ENCODE measurements at places on chromosomes 11 and 22.

DNA sequence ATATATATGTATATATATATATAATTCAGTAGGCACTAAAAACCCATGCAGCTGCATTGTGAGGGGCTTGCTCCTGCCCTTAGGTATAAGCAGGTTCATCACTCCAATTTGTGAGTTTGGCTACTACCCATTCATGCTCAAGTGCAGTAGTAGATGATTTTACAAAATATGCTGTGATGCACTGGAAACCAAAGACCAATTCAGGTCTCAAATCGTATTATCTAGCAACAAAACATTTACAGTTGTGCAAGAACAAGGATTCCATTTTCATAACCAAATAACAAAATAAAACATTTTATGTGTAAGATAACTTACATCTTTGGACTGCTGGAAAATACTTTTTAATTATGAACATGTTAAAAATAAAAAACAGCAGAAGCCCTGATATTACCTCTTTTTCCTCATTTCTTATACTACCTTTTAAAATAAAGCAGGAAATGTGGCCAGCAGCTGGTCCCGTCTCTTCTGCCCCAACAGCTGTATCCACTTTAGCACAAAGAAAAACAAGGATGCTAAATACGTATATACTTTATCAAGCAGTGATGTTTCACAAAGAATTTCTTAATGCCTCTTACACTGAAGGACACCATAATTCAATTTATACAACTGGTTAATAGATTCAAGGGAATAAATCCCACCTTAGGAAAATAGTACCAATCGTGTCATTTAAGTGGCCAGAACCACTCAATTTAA lies 2.8 kb downstream of the CREBZF start:
- no peak for DNase-seq

DNA sequence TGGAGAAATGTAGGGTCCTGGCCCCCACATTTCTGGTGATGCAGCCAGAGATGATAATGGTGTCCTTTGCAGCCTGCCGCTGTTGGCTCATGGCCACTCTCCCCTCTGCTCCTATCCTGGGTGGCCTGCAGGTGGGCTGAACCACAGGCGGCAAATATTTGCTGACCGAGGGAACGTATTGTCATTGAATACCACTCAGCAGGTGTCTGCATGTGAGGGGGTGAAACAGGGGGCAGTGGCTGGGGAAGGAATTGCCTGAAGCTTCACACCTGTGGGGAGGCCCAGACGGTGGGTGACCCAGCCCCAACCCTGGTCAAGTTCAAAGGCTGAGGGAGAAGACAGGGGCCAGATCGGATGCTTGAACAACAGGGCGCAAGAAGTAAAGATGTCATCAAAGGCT lies 73.3 kb upstream of the WNT11 start:
- no peak for DNase-seq

GRCh38 chr11:94721565-94722292 lies 46.4 kb upstream of the AMOTL1 start:
- no peak for DNase-seq

GRCh38 chr11:45921561-45922424 lies 663 bp upstream of the LARGE2 start:
- no peak for DNase-seq

DNA sequence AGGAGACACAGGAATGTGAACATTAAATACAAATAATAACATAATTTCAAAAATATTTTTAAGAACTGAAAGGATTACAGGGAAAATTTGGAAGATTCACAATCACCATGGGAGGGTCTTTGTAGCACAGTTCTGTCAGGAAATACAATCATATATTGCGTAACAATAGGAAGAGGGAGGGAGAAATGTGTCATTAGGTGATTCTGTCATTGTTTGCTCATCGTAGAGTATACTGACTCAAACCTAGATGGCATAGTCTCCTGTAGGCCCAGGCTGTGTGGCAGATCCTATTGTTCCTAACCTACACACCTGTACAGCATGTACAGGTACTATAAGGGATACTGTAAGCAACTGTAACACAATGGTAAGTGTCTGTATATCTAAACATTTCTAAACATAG lies 330.4 kb downstream of the BRD1 start:
- no peak for DNase-seq

DNA sequence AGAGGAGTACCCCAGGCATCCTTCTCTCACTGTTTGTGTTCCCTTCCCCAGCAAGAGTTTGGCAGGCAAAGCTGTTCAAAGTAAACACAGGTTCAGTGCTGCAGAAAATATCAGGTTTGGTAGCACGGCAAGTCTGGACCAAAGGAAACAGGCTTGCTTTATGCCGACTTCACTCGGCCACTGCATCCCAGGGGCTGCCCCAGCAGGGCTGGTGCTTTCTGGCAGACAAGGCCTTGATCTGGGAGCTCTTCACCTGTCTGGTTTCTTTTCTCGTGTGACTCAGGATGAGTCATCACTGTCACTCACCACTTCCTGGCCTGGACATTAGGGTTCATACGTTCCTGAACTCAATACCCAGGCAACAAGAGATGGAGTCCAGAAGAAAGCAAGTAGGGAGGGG lies 52.6 kb upstream of the NAV2 start:
- peak; percentile 2 for DNase-seq

- no peak for DNase-seq
Measured at GRCh38 chr11:133903056-133903455, 53.7 kb downstream of the IGSF9B start.

- no peak for DNase-seq
Measured at GRCh38 chr11:131867457-131868257, 497.2 kb downstream of the NTM start.

- DNase-seq = no peak
Measured at GRCh38 chr11:44082645-44083044, 12.8 kb upstream of the EXT2 start.

GRCh38 chr11:2689651-2690575 lies 9.9 kb downstream of the KCNQ1OT1 start:
- no peak for DNase-seq

- no peak for DNase-seq
Measured at GRCh38 chr11:223026-223789, 12.9 kb downstream of the SIRT3 start.

- DNase-seq = no peak
Measured at GRCh38 chr22:28927630-28928029, 44.3 kb downstream of the ZNRF3 start.

DNA sequence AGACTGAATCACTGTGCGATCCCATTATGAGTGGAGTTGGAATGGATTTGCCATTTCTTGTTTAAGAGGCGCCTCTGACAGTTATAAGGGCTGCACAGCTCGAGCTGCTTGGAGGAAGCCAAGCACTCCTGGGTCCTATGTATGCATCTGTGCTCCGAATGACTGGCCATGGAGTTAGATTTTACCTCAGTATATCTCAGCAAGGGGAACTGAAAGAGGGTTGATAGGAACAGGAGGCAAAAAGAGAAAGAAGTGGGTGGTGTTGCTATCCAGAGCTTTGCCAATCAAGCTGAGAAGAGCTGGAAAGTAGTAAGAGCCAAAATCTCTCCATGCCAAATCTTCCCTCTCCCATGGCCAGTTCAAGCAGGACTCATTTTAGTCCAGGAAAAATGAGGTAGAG lies 632.0 kb upstream of the KIRREL3 start:
- no peak for DNase-seq

- no peak for DNase-seq
Measured at GRCh38 chr11:47152126-47152952, 24.3 kb downstream of the ARFGAP2 start.

- no peak for DNase-seq
Measured at GRCh38 chr11:67631411-67631810, 1.7 kb upstream of the NUDT8 start.

GRCh38 chr22:35197071-35197470 lies 60.2 kb upstream of the HMGXB4 start:
- DNase-seq = no peak

DNA sequence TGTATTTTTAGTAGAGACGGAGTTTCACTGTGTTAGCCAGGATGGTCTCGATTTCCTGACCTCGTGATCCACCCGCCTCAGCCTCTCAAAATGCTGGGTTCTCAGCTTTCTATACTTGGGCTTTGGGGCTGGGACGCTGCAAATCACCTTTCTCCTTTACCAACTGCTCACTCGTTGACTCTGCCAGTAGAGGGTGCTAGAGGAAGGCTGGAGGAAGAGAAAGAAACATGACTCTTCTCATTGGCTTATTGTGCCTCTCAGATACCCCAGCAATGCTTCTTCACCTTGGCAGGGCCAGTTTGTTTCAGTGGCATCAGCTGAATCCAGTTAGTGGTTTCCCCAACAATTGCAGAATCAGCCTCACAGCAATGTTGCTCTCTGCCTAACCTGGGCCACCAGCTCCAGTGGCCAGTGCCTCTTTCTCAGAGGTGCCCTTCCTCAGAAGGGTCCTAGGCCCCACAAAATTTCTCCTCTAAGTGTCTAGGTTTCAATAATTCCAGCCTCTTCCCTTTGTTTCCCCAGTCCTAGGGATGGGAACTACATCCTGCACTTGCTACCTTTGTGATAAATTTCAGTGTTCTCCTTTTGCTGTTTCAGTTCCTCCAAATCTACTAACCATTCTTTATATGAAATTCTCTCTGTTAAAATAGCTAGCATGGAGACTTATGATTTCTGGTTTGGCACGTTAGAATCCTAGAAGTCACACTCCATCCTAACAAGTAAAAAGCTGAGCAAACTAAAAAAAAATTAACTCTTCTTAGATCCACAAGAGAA lies 71.5 kb upstream of the VSTM5 start:
- no peak for DNase-seq

DNA sequence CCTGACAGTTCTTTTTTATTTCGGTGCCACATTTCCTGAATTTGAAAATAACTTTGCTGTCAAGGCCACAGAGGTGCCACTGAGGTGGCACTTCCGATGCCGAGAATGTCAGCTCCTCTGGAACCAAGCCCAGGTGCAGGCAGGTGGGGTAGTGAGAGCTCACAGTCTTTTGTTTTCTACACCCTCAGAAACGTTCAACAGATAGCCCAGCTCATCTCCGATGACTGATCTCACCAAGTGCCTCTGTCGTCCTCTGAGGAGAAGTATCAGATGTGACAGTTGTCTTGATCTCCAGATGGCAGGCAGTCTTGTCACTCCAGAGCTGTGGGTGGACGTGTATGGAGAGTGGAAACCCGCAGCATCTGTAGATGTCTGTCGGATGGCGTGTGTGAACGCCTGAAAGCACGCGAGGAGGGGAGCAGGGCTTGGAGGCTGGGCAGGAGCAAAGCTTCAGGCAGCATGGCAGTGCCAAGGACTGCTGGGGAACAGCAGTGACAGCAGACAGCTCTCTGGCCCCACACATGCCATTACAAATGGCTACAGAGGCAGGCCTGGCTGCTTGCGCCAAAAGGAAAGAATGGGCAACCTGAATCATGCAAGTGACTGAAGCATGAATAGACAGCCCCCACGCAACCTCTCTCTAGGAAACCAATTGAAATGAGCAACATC lies 877.0 kb downstream of the OPCML start:
- DNase-seq = no peak

- DNase-seq = peak; percentile 55
Measured at GRCh38 chr11:65355013-65355775, 643 bp downstream of the TIGD3 start.

DNA sequence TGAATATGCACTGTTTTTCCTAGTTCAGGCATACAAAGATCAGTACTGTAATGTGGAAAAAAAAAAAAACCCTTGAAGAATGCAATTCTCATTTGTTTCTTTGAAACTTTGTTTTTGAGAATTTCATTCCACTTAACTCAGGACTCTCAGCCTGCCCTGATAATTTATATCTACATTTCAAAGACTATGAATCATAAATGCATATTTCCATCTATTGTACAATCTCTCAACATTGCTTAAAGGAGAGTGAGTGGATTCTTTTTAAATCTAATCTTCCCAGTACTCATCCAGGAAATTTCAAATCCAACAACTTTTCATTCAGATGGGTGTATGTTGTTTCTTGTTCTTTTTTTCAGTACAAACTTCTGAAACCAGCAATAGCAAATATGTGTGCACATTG lies 322.2 kb upstream of the DDI1 start:
- no peak for DNase-seq

DNA sequence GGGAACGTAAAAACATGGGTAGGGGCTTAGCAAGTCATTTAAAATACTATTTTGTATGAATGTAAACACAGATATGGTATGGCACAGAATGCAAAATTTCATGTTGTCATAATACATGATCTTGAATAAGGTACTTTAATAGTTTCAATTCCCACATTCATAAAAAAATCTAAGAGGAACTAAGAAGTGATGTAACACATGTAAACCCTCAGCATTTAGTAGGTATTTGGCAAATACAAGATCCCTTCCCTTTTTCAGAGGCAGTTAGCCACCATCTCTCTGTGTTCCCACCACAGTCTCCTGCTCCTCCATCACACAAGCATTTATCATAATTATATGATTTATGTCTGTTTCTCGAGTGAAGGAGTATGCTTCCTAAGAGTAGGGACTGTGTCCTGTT lies 251.8 kb downstream of the TENM4 start:
- DNase-seq = no peak

DNA sequence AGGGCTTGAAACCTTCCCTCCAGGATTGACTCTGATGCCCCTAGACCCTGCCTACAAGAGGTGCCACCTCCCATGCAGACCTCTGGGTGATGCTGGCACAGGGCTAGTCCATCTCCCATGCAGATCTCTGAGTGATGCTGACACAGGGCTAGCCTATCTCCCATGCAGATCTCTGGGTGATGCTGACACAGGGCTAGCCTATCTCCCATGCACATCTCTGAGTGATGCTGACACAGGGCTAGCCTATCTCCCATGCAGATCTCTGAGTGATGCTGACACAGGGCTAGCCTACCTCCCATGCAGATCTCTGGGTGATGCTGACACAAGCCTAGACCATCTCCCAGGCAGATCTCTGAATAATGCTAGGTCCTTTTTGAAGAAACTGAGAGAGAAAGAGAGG lies 321.7 kb downstream of the NTM start:
- no peak for DNase-seq

DNA sequence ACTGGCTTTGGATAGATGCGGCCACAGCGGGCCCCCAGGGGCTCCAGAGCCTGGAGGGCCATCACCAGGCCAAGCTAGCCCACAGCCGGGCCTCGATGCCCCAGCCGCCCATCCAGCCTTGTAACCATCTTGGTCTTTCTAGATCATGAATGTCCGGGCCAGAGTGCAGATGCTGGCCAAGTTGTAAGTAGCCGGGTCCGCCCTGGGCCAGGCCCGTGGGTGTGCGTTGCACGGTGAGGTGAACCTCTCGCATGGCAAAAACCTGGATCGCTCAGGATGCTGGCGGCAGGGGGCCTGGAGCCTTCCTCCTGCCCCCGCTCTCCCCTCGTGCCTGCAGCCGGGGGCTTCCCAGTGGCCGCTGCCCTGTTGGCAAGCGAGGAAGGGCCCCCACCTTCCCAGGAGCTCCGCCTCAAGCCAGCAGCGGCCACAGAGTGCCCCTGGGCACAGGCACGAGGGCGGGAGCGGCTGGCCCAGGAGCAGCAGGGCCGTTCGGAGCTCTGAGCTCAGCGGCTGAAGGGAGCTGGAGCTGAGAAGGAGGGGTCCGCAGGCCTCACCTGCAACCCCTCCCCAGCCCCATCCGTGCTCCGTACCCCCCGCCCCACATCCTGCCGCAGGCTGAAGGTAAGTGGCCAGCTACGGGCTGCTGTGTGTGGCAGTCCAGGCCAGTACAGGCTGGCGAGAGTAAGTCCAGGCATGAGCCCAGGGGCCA lies 10.9 kb upstream of the MRPL23 start:
- no peak for DNase-seq

All from stimulated activated CD4-positive, alpha-beta T cell treated with anti-CD3 and anti-CD28 coated beads, Interleukin-4, amount 100 ng/mL, for 1 hour (primary cell).